ENCODE measurements at places on chromosomes 13 and 19. TPM values are rescaled to one million over a fixed set of nuclear protein-coding genes. Genes with fewer than 3 reads are reported as not detected.

Gene SYT5
- 4.9 TPM for total RNA-seq

Gene EPSTI1
- 0.04 TPM for total RNA-seq

Gene AKT1S1
- total RNA-seq = 113 TPM

Gene ZNF667
- total RNA-seq = not detected

Gene FFAR1
- not detected for total RNA-seq

Gene DAND5
- 0.07 TPM for total RNA-seq

Gene USF2
- 112 TPM for total RNA-seq

Gene KLK2
- 0.15 TPM for total RNA-seq

Gene PRR19
- 4.7 TPM for total RNA-seq

Gene GPR183
- not detected for total RNA-seq

Gene TPGS1
- 17.5 TPM for total RNA-seq

Measured in A549 treated with CORT108297 at 1 μM for 4 hours (cell line).